Dorsolateral prefrontal cortex (tissue), 122 donors: ENCODE measurements at places on chromosomes 3 and 15.

- DNase-seq: no peak
Observed at GRCh38 chr3:165056510-165056909, 21.8 kb downstream of the SI start.

DNA sequence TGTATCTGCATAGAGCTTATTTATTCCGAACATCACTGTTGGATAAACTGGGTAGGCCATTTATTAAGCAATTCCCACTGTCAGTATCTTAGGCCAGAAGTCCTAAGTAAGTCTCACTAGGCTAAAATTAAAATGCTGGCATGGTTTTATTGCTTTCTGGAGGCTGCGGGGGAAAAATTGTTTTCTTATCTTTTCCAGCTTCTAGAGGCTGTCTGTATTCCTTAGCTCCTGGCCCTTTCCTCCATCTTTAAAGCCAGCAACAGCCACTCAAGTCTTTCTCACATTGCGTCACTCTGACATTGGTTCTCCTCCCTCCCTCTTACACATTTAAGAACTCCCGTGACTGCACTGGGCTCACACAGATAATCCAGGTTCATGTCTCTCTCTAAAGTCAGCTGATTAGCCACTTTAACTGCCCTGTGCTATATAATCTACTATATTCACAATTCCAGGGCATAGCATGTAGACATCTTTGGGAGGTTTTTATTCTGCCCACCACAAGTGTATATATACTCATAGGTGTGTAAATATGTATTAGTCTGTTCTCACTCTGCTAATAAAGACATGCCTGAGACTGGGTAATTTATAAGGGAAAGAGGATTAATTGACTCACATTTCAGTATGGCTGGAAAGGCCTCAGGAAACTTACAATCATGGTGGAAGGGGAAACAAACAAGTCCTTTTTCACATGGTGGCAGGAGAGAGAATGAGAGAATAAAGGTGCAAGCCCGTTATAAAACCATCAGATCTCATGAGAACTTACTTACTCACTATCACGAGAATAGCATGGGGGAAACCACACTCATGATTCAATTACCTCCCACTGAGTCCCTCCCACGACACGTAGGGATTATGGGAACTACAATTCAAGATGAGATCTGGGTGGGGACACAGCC, 113.5 kb upstream of the SLC7A14 start:
- no peak for DNase-seq

DNA sequence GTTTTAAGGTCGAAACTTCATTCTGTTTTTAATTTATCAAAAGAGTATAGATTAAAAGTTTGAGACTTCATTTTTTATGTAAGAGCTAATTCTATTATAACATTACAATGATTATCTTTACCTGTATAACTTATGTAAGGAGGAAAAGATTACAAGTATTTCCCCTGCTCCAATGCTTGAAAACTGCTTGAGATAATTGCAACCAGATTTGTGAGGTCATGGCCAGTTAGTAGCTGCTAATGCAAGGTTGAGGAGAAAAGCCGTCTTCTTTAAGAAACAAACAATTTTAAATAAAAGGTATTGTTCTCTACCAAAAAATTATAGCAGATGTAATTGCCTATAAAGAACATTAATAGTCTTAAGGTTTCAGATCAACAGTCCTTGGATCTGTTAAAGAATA, 208.3 kb upstream of the UBE2E2 start:
- no peak for DNase-seq

- no peak for DNase-seq
Observed at GRCh38 chr3:146322216-146322817, 71.4 kb upstream of the PLSCR4 start.

GRCh38 chr3:152281133-152281713, 12.5 kb downstream of the MBNL1 start:
- DNase-seq: no peak

- no peak for DNase-seq
Observed at GRCh38 chr3:153041181-153041580, 120.8 kb upstream of the RAP2B start.

DNA sequence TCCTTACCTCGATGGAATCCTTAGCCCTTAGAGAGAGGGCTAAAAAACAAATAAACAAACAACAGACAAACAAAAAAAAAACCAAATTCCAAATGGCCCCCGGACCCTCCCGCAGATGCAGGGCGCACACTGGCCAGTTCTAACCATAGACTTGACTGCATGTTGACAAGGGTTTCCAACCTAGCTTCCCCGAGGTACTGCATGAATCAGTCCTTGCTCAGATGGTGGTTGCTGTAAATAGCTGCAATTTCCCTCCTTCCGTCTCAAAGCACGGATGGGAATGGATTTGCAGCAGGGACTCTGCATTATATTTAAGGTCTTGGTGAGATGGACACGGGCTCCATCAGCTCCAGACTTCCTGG, 162.8 kb downstream of the CD47 start:
- peak; percentile 36 for DNase-seq
